ENCODE measurements at places on chromosomes 6 and 20. TPM values are rescaled to one million over a fixed set of nuclear protein-coding genes. Genes with fewer than 3 reads are reported as not detected.
A peak's percentile ranks its signal among the peaks of the same experiment; 100 is the strongest.

GRCh38 chr6:106534564-106534982 is 94.7 kb downstream of the RTN4IP1 start:
- H3K27me3 ChIP-seq, result no peaks in the 10 kb centered on the region

Gene MUCL3
- not detected for total RNA-seq

- H3K4me1 ChIP-seq, result no peaks in the 10 kb centered on the region
- no peak overlapping the region for H3K27ac ChIP-seq
- H3K27me3 ChIP-seq, result no peaks in the 10 kb centered on the region
- H3K36me3 ChIP-seq, result peaks cover 7% of the 10 kb centered on the region
Measured at GRCh38 chr6:43610431-43610830, 18.6 kb downstream of the GTPBP2 start.

Gene SNAP25
- 4.8 TPM for total RNA-seq

Gene GHRH
- not detected for total RNA-seq

DNA sequence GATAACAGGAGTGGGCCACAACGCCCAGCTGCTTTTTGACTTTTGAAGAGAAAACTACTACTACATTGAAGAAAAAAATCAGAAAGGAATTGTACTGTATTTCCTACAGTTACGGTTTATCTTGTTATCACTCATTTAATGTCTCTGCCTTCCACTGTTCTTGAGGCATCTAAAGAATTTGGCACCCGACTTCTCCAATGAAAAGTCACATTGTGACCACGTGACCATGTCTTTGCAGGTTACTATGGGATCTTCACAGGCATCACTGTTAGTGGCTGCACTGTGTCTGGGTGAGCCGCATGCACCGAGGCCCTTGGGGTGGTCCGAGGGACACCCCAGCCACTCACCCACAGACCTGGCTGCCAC is 26.8 kb downstream of the RRBP1 start:
- H3K27ac ChIP-seq, result peak overlapping the region; percentile 48
- H3K4me3 ChIP-seq, result no peak overlapping the region
- H3K36me3 ChIP-seq, result peaks cover 29% of the 10 kb centered on the region
- H3K27me3 ChIP-seq, result no peaks in the 10 kb centered on the region
- no peak for DNase-seq
- peaks cover 40% of the 10 kb centered on the region for H3K4me1 ChIP-seq

DNA sequence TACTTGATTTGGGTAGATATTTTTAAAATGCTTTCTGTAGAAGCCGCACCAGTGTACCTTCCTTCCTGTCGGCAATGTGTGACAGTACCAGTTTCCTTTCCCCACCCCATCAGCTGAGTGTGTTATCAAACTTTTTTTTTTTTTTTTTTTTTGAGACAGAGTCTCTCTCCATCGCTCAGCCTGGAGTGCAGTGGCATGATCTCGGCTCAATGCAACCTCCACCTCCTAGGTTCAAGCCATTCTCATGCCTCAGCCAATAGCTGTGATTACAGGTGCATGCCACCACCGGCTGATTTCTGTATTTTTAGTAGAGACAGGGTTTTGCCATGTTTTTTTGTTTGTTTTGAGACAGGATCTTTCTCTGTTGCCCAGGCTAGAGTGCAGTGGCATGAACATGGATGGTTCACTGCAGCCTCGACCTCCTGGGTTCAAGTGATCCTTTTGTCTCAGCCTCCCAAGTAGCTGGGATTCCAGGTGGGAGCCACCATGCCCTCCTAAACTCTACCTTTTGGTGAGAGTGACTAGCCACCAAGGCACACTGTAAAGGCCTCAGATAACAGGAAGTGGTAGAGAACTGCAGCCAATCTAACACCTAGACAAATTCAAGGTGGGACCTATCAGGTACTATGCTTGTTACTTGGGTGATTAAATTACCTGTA is 26.5 kb upstream of the ZBTB22 start:
- peaks cover 10% of the 10 kb centered on the region for H3K4me1 ChIP-seq
- H3K27ac ChIP-seq, result no peak overlapping the region
- DNase-seq, result no peak
- no peaks in the 10 kb centered on the region for H3K36me3 ChIP-seq

GRCh38 chr6:134758621-134759020 is 191.3 kb downstream of the ALDH8A1 start:
- H3K4me3 ChIP-seq, result no peak overlapping the region
- H3K4me1 ChIP-seq, result no peaks in the 10 kb centered on the region
- no peak for DNase-seq
- H3K27ac ChIP-seq, result no peak overlapping the region
- no peaks in the 10 kb centered on the region for H3K36me3 ChIP-seq

GRCh38 chr6:11381801-11382513 is 149.5 kb upstream of the NEDD9 start:
- no peak overlapping the region for H3K27ac ChIP-seq
- DNase-seq, result no peak
- H3K4me3 ChIP-seq, result peak overlapping the region; percentile 43
- no peaks in the 10 kb centered on the region for H3K4me1 ChIP-seq

Gene DNMT3B
- total RNA-seq, result 0.83 TPM

- no peak overlapping the region for H3K4me3 ChIP-seq
- no peak overlapping the region for H3K27ac ChIP-seq
- DNase-seq, result no peak
- H3K4me1 ChIP-seq, result no peaks in the 10 kb centered on the region
- no peaks in the 10 kb centered on the region for H3K36me3 ChIP-seq
- H3K27me3 ChIP-seq, result no peaks in the 10 kb centered on the region
Measured at GRCh38 chr6:54020334-54020733, 90.9 kb upstream of the MLIP start.

- H3K4me3 ChIP-seq, result no peak overlapping the region
- no peak overlapping the region for H3K27ac ChIP-seq
- H3K36me3 ChIP-seq, result no peaks in the 10 kb centered on the region
- H3K4me1 ChIP-seq, result peaks cover 6% of the 10 kb centered on the region
- H3K27me3 ChIP-seq, result no peaks in the 10 kb centered on the region
- peak; percentile 17 for DNase-seq
Measured at GRCh38 chr6:17039266-17039665, 62.6 kb upstream of the STMND1 start.

- DNase-seq, result no peak
- H3K27me3 ChIP-seq, result no peaks in the 10 kb centered on the region
- no peaks in the 10 kb centered on the region for H3K4me1 ChIP-seq
Measured at GRCh38 chr20:5900908-5901307, 49.4 kb downstream of the TRMT6 start.

Gene AHI1
- 11.4 TPM for total RNA-seq

DNA sequence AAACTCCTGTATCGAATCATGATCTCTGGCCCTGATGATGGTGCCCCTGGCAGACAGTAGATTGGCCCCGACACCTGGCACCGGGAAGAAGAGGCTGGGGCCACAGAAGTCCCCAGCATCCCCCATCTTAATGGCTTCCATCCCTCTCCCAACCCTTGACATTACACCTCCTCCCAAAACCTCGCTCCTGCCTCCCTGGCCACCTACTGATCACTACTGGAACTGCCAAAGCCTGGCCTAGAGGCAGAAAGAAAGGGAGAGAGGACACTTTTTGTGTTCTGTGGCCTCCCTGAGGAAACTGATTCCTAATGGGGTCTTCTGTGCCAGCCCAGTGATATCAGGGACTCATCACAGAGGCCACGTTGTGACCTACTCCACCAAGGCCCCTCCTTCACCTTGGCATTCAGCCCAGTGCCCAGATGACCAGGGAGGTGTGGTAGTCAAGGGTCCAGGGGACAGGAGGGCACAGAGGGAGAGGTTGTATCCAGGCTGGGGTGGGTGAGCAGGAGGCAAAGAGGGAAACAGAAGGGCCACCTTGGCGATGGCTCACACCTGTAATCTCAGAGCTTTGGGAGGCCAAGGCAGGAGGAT is 6.1 kb downstream of the C20orf173 start:
- H3K27ac ChIP-seq, result no peak overlapping the region
- H3K27me3 ChIP-seq, result no peaks in the 10 kb centered on the region
- H3K4me3 ChIP-seq, result no peak overlapping the region
- no peak for DNase-seq

- no peak for DNase-seq
- H3K4me3 ChIP-seq, result no peak overlapping the region
- H3K36me3 ChIP-seq, result no peaks in the 10 kb centered on the region
- no peaks in the 10 kb centered on the region for H3K27me3 ChIP-seq
- H3K27ac ChIP-seq, result no peak overlapping the region
Measured at GRCh38 chr6:3252369-3252768, 6.4 kb upstream of the PSMG4 start.

GRCh38 chr20:25361287-25361683 is 29.4 kb downstream of the ABHD12 start:
- H3K4me3 ChIP-seq, result no peak overlapping the region
- H3K27ac ChIP-seq, result no peak overlapping the region
- H3K36me3 ChIP-seq, result no peaks in the 10 kb centered on the region
- DNase-seq, result no peak

DNA sequence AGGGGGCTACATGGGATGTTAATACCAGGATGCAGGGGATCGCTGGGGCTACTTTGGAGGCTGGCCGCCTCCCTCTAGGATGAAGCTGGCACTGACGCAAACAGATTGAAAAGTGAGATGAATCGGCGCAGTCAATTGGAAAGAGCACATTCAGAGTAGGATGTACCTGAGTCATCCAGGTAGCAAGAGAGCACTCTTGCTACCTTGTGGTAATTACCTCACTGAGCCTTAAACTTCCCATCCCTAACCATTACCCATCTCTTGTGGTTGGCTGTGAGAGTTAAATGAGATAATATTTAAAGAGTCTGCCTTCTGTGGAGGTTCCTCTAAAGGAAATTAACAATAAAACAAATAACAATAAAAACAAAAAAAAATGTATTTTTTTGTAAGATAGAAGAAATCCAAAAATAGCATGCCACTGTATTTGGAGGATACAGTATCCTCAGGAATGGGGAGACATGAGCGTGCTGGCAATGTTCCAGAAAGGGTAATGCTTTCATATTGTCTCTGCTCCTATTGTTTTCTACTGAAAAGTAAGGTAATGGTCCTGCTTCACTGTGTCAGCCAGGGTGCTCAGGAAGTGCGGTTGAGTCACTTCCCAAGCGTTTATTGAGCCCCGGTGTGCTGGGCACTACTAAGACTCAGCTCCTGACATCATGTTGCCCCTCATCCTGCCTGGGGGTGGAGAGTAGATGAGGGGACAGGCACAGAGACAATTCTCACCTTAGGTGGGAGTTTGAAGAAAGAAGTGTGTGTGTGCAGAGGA is 301.1 kb downstream of the EYA4 start:
- no peaks in the 10 kb centered on the region for H3K27me3 ChIP-seq
- no peak overlapping the region for H3K4me3 ChIP-seq
- no peak overlapping the region for H3K27ac ChIP-seq
- H3K36me3 ChIP-seq, result no peaks in the 10 kb centered on the region
- peaks cover 8% of the 10 kb centered on the region for H3K4me1 ChIP-seq

Gene HAO1
- total RNA-seq, result not detected

Gene SRSF12
- 0.97 TPM for total RNA-seq

Gene VAPB
- 39.0 TPM for total RNA-seq

Gene SOX18
- total RNA-seq, result 8.7 TPM

GRCh38 chr6:10309457-10310329 is 105.2 kb downstream of the TFAP2A start:
- H3K4me1 ChIP-seq, result no peaks in the 10 kb centered on the region
- H3K27ac ChIP-seq, result no peak overlapping the region
- DNase-seq, result no peak
- no peak overlapping the region for H3K4me3 ChIP-seq

DNA sequence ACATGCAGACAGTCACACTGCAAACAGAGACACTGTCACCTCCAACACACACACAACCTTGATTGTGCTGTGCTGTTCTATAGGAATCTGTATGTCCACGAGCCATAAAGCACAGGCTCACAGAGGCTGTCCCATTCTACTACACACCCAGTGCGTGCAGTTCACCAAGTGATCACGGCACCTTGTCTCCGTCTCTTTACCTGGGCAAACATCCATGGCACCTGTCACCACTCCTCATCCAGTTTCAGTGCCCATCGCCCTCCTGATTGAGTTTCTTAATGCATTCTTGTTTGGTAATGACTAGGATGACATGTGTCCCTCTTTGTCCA is 65.8 kb upstream of the STMND1 start:
- DNase-seq, result peak; percentile 19
- no peak overlapping the region for H3K27ac ChIP-seq
- H3K4me1 ChIP-seq, result peaks cover 23% of the 10 kb centered on the region
- H3K27me3 ChIP-seq, result no peaks in the 10 kb centered on the region
- H3K4me3 ChIP-seq, result no peak overlapping the region

Gene KCNK16
- not detected for total RNA-seq

Gene CEP85L
- total RNA-seq, result 16.2 TPM

DNA sequence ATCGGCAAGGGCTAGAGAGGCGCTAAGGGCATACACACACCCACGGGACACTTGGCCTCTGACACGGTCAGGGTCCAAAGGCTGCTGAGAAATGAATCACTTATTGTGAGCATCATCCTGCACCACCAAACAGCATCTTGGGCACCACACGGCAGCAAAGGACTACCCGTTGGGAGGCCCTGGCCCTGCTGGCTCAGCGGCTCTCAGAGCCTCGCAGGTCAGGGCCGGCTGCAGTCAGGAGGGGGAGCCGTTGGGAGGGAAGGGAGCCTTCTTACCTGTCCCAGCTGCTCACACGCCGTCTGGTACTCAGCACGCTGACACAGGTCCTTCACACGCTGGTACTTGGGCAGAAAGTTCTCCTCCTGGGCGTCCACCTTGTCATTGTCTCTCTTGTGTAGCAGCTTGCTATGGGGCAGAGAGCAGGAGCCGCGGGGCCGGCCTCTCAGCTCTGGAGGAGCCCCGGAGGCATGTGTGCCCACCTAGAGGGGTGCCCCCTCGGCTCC is 109.0 kb downstream of the SULF2 start:
- no peaks in the 10 kb centered on the region for H3K27me3 ChIP-seq
- peaks cover 11% of the 10 kb centered on the region for H3K36me3 ChIP-seq
- H3K4me1 ChIP-seq, result peaks cover 11% of the 10 kb centered on the region
- no peak overlapping the region for H3K4me3 ChIP-seq
- H3K27ac ChIP-seq, result no peak overlapping the region

- H3K27me3 ChIP-seq, result no peaks in the 10 kb centered on the region
- H3K27ac ChIP-seq, result no peak overlapping the region
- no peaks in the 10 kb centered on the region for H3K36me3 ChIP-seq
- H3K4me3 ChIP-seq, result no peak overlapping the region
- H3K4me1 ChIP-seq, result no peaks in the 10 kb centered on the region
- DNase-seq, result no peak
Measured at GRCh38 chr6:1477432-1478090, 88.2 kb downstream of the FOXF2 start.

GRCh38 chr6:149482545-149483333 is 2.1 kb downstream of the ZC3H12D start:
- H3K4me1 ChIP-seq, result peaks cover 12% of the 10 kb centered on the region
- peak overlapping the region; percentile 42 for H3K4me3 ChIP-seq
- H3K36me3 ChIP-seq, result no peaks in the 10 kb centered on the region
- DNase-seq, result no peak
- H3K27ac ChIP-seq, result peak overlapping the region; percentile 54
- no peaks in the 10 kb centered on the region for H3K27me3 ChIP-seq

Gene GRM4
- not detected for total RNA-seq

- H3K4me1 ChIP-seq, result no peaks in the 10 kb centered on the region
- H3K4me3 ChIP-seq, result no peak overlapping the region
- H3K27me3 ChIP-seq, result no peaks in the 10 kb centered on the region
Measured at GRCh38 chr6:105898286-105898685, 187.8 kb upstream of the PRDM1 start.

Gene PPP2R5D
- 43.2 TPM for total RNA-seq

- H3K36me3 ChIP-seq, result no peaks in the 10 kb centered on the region
- H3K27ac ChIP-seq, result no peak overlapping the region
- DNase-seq, result no peak
- H3K27me3 ChIP-seq, result no peaks in the 10 kb centered on the region
- H3K4me1 ChIP-seq, result no peaks in the 10 kb centered on the region
Measured at GRCh38 chr6:27065183-27065582, 182.3 kb upstream of the PRSS16 start.

- no peak for DNase-seq
- H3K4me1 ChIP-seq, result peaks cover 10% of the 10 kb centered on the region
- no peak overlapping the region for H3K4me3 ChIP-seq
- no peak overlapping the region for H3K27ac ChIP-seq
- H3K27me3 ChIP-seq, result peaks cover 15% of the 10 kb centered on the region
Measured at GRCh38 chr6:138110229-138110628, 3.0 kb upstream of the PERP start.
